ENCODE measurements at places on chromosomes 7 and 10.

GRCh38 chr7:18191341-18191740 lies 163.7 kb upstream of the PRPS1L1 start:
- DNase-seq: no peak
- no peaks in the 10 kb centered on the region for H3K27me3 ChIP-seq
- no peaks in the 10 kb centered on the region for H3K36me3 ChIP-seq
- no peak overlapping the region for H3K4me3 ChIP-seq
- no peaks in the 10 kb centered on the region for H3K4me1 ChIP-seq

GRCh38 chr7:29196191-29196590 lies 1.6 kb downstream of the CHN2 start:
- no peak overlapping the region for H3K27ac ChIP-seq
- H3K4me3 ChIP-seq: no peak overlapping the region
- no peak for DNase-seq
- H3K27me3 ChIP-seq: peaks cover 40% of the 10 kb centered on the region
- peaks cover 28% of the 10 kb centered on the region for H3K4me1 ChIP-seq
- H3K36me3 ChIP-seq: no peaks in the 10 kb centered on the region

GRCh38 chr7:92547579-92547978 lies 19.0 kb downstream of the RBM48 start:
- H3K4me3 ChIP-seq: no peak overlapping the region
- no peaks in the 10 kb centered on the region for H3K4me1 ChIP-seq
- H3K27ac ChIP-seq: no peak overlapping the region
- no peaks in the 10 kb centered on the region for H3K27me3 ChIP-seq
- DNase-seq: no peak

- H3K4me3 ChIP-seq: no peak overlapping the region
- H3K27ac ChIP-seq: no peak overlapping the region
- H3K36me3 ChIP-seq: no peaks in the 10 kb centered on the region
- DNase-seq: no peak
- no peaks in the 10 kb centered on the region for H3K27me3 ChIP-seq
Measured at GRCh38 chr7:147053746-147054145, 937.1 kb downstream of the CNTNAP2 start.

All from stomach (tissue), 19 donors.